ENCODE measurements at places on chromosomes 7 and 10.

DNA sequence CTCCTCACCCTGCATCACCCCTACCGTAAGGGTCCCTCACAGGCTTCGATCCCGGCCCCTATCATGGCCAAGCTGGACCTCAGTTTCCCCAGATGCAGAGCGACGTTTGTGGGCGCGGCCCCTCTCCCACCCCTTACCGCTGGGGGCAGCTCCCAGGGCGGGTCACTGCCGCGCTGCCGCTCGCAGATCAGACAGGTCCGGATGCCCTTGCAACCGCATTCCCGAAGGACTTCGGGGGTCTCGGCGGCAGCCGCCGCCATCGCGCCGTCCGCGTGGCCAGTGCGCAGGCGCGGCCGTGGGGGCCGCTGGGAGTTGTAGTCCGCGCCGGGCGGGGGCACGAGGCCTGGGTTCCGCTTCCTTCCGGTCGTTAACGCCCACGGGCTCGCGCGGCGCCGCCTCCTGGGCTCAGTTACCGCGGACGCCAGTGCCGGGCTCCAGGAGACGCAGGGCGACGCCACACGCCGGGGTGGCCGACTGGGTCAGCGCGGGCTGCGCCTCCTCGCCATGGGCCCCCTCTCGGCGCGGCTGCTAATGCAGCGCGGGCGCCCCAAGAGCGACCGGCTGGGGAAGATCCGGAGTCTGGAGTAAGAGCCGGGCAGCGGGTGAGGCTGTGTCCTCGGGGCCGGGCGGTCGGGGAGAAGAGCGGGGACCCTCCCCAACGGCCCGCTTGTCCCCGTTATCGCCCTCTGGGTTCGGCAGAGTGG, at the start of the genes ALKBH4 and LRWD1:
Gene ALKBH4 (minus strand): TSS at position 287 of the 704 bp plus-strand sequence. CDS start 27 bp downstream, at position 260.
Gene LRWD1 (plus strand): TSS at position 408 of the 704 bp plus-strand sequence. CDS start 97 bp downstream, at position 505.
- peak; percentile 34 for DNase-seq

- DNase-seq = no peak
These were observed 211.9 kb upstream of the ETV1 start for GRCh38 chr7:14201353-14201752.

- no peak for DNase-seq
These were observed 31.9 kb upstream of the HPS1 start for GRCh38 chr10:98478430-98479222.

DNA sequence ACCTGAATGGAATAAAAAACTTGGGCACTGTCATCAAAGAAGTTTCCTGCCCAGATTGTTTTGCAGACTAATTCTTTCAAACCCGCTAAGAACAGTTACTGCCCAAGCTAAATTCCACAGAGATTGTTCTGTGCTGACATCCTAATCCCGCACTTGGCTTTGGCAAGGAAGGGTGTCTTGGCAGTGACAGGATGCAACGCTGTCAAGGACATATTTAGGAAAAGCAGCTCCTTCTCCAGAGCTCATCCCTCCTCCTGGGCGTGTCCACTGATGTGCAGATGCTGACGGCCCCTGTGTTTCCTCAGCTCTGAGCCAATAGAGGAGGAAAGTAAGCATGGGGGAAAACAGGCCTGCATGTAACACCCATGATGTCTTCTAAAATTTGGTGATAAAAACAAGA, 74.2 kb downstream of the EEPD1 start:
- no peak for DNase-seq

DNA sequence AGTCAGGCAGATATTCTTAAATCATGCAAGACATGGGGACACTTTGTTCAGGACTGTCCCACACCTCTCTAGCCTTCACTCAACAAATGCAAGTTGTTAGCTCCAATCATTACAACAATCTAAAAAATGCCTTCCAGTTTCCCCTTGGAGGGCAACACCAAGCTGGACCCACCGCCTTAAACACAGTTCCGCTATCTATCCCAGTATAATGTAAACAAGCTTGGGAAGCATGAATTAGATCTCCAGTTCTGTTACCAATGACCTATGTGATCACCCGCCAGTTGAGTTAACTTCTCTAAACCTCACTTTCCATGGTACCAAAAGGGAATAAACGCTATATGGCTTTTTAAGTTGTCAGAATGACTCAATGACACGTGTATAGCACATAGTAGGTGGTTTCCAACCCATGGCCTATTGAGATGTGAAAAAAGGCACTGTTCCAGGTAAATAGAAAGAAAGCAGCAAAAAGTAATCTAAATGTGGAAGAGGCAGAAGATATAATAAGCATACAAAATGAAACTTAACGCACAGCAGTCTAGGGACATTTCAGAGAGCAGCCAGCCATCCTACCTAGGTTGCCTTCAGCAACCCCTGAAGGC, 2.4 kb upstream of the REEP3 start:
- no peak for DNase-seq

Measured in NCI-H2029 treated with DMSO at 0.1 percent for 48 hours (cell line).